ENCODE measurements at places on chromosomes 16 and 17.

GRCh38 chr16:80263181-80263823, 277.5 kb upstream of the DYNLRB2 start:
- no peak for DNase-seq

DNA sequence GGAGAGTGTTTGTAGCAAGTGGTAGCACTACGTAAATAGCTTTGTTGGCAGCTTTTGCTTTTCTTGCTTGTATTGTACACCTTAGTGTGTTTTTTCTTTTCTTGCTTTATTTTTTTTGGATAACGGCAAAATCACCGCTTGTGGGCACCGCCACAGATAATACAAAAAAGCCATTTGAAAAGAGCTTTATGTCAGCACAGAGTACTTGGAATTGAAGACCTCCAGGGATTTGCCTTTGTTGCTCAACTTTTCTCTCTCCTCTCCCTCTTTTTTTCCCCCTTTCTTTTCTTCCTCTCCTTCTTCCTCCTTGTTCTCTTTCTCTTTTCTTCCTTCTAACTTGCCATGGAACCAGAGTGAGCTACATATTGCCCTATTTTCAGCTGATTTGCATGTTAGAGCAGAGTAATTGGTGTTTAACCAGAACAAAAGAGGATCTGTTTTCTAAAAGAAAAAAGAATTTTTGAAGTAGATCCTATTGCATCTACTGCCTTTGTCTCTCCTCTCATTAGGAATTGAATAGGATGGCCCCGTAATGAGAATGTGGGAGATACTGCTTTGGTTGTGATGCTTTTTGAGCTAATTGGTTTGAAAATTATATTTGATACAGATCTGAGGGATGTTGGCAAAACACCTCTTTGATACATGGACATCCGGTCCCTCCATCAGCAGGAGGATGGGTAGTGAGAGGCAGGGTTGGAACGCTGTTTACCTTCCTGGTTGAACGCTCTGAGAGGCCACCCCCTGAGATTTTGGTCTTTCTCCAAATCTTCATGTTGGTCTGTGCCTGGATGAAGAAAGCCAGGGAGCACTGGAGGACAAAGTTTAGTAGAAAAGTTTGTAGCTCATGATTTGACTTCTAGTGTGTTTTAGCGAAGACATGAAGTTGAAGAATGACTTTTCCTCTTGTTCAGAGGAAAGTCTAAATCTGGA, 85.6 kb downstream of the MSI2 start:
- no peak for DNase-seq

DNA sequence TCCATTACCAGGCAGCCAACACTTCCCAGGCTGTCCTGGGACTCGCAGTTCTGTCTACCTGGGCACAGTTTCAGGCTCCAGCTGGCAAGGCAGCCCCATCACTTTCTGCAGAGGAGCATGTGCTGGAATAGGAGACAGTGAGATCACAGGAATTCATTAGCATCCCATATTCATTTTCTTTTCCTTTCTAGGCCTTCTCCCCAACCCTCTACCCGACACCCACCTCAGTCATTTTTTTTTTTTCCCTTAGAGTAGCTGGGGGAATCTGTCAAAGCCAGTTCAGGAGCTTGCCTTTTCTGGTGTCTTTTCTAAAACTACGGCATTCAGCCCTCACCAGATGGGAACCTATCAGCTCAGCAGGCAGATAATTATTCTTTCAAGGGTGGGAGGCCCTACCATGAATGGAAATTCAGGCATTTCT, 42.4 kb upstream of the FBXO47 start:
- no peak for DNase-seq

DNA sequence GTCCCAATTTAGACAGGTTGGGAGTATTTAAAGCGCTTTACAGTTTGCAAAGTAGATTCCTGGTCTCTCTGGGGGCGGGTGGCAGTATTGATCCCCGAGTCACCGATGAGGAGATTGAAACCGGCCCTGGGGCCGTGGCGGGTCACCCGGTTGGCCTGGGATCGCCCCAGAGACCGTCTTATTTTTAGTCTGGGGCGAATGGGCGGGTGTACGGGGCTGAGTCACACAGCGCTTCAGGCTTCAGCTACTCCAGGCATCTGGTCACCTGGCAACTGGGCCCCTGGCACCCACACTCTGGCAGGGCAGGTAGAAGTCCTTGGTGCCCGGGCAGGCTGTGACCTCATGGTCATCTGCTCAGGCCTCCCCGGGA, 669 bp downstream of the MIEF2 start:
- no peak for DNase-seq

DNA sequence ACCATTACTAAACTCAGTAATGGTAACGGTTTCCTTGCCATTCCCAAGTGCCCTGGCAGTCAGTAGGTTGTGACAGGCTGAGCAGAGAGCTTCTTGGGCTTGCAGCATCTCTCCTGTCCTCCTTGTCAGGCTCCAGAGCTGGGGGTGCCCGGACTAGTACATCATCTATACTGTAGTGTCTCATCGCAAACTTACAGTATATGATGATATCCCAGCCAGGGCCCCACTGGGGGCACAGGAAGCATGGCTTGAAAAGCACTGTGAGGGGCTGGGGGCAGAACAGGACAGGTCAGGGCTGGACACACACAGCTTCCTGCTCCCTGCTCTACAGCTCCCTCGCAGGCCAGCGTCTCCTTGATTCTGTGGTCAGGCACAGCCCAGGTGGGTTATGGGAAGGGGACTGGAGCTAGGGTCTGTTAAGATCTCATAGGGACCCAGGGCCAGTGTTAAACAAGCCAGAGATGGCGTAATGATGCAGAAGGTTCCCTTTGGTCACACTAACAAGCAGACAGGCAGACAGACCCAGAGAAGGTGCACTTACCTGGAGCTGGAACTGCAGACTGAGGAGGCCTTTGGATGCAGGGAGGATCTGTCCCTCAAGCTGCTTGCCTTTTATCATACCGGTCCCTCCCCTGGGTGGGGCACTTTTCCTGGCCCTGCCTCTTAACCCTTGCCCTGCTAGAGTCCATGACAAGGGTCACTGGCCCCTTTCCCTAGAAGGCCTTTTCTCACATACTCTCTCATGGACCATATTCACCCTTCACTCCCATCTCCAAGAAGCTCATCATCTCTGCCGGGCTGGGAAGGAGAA, 6.8 kb downstream of the ERAL1 start:
- DNase-seq, result no peak

GRCh38 chr16:10964891-10965326, 20.5 kb downstream of the CLEC16A start:
- no peak for DNase-seq

DNA sequence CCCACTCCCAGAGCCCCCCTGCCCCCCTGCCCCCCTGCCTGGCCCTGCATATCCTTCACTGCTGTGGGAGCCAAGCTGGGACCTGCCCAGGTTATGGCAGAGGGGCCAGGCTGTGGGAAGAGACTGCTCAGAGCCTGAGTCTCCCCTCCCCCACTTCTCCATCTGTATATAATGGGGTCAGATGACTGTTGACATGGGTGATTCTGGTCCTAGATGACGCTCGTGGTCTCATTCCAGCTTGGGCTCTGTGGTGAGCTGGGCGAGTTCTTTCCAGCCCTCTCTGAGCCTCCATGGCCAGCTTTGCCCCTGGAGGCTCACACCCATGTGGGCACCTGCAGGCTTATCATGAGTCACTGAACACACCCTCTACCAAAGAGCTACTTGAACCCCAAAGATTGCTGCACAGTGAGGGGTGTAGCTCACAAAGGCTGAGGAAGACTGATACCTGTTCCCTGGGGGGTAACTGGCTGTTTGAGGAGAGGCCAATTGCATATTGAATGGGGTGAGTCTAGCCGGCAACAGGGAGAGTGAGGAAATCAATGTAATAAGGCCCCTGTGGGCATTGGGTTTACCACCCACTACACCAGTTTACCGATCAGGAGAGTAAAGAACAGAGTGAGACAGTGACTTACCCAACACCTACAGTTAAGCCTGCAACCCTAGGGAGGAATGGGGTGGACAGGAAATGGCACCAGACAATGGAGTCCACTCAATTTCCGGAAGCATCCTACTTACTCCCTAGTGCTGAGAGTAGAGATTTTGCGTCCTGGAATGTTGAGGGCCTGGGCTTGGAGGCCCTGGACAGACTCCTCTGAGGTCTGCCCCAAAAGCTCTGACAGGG, 4.2 kb upstream of the SREBF1 start:
- DNase-seq, result no peak

- DNase-seq, result no peak
These were observed 19.1 kb upstream of the CBX8 start for GRCh38 chr17:79815836-79816461.

- no peak for DNase-seq
These were observed 47.1 kb downstream of the WSB1 start for GRCh38 chr17:27341041-27341471.

GRCh38 chr16:67726106-67727034, 7.3 kb upstream of the GFOD2 start:
- no peak for DNase-seq

DNA sequence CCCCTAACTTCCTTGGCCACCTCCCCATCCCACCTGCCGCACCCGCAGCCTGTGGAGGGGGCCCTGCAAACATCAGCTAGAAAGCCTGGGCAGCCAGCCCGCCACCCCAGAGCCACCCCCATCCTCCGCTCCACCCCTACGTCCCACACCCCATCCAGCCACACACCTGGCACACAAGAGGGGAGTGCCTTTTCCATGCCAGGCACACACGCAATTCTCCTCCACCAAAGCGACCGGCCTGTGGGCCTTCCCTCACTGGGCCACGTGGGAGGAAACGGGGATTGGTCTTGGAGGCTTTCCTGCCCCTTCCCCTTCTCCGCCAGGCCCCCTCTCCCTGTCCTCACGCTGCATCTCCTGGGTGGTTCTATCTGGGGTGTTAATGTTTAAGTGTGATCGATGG, 48.7 kb upstream of the TNRC6C start:
- DNase-seq, result no peak

DNA sequence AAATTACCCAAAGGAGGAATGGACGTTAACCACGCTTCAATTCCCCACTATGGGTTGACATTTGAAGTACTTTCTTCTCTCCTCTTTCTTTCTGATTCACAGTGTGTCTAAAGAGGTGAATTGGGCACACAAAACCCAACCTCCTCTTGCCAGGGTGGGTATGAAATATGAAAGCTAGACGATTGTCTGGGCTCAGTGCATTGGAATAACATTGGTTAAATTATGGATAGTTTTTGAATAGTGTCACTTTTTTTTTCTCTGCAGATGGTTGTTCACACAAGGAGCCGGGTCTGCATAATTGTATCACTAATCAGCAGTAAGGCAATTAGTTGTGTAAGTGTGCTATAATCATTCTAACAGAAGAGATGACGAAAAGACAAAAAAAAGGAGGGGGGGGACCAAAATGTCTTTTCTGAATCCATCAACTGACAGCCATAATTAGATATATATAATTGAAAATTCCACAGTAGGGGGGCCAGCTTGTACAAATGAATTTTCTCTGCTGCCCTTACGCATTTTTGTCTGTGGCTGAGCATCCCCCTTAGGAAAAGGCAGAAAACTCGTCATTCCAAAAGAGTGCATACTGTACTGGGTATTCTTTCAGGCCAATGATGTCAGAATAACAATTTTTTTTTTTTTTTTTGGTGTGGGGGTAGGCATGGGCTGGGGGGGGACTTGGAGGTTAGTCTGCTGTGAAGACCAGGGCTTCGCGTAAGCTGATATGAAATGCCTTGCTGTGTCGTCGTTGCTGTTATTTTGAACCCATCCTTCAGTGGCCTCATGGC, 307.5 kb upstream of the SALL1 start:
- no peak for DNase-seq
